T-helper 17 cell (primary cell): ENCODE measurements at places on chromosomes 6 and 20. TPM values are rescaled to one million over a fixed set of nuclear protein-coding genes. Genes with fewer than 3 reads are reported as not detected.

SLC4A11 gene
- 0.37 TPM for total RNA-seq

GRCh38 chr6:95417856-95418255 is 159.5 kb upstream of the MANEA start:
- H3K4me1 ChIP-seq = no peaks in the 10 kb centered on the region
- H3K4me3 ChIP-seq = no peak overlapping the region
- no peaks in the 10 kb centered on the region for H3K36me3 ChIP-seq
- no peak for DNase-seq
- H3K27me3 ChIP-seq = no peaks in the 10 kb centered on the region

DNA sequence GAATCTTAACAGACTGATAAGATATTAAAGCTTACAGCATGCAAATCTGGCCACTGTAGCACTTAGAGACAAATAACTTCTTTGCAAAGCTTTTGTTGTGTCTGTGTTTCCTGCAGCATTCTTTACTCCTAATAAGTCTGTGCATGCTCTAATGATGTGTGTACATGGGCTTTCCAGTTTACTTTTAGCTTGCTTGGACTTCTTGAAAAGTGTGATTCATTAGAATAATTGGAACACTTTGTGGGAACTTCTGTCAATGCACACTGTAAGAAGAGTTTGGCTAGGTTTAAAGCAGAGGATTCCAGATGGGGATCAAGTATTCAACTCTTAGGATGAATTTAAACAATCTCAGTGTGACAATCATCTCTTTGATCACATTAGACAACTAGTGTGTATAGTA is 22.1 kb upstream of the TINAG start:
- no peak overlapping the region for H3K4me3 ChIP-seq
- no peak for DNase-seq
- no peaks in the 10 kb centered on the region for H3K27me3 ChIP-seq
- no peaks in the 10 kb centered on the region for H3K4me1 ChIP-seq
- H3K36me3 ChIP-seq = no peaks in the 10 kb centered on the region

PHF3 gene
- 88.3 TPM for total RNA-seq

DOK5 gene
- total RNA-seq = not detected

- no peaks in the 10 kb centered on the region for H3K4me1 ChIP-seq
- H3K27me3 ChIP-seq = no peaks in the 10 kb centered on the region
- H3K4me3 ChIP-seq = no peak overlapping the region
- no peaks in the 10 kb centered on the region for H3K36me3 ChIP-seq
Measured at GRCh38 chr6:82144852-82145340, 102.6 kb downstream of the IBTK start.

ENPP3 gene
- 0.70 TPM for total RNA-seq

DNA sequence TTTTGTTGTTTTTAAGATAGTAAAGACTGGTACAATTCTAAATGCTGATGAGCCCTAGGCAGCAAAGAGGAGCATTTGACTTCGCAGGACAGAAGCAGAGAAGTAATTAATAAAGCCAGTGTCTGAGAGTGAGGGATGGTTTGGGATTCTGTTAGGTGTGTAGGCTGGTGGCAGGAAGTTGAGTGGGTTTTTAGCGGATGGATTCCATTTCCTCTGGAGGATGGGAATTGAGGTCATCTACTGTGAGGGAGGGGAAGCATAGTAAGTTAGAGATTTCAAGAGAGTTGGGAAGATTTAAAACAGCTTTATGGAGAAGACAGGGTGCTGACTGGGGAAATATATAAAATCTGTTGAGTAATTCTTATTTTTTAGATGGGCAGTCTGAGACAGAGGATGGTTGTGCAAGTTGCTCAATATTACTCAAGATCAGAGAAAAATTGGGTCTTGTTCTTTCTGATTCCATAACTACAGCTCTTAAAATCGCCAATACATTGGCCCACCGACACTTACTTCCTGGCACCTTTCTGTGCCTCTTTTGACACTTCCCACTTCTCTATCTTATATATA is 48.8 kb downstream of the PRL start:
- no peak overlapping the region for H3K4me3 ChIP-seq
- no peaks in the 10 kb centered on the region for H3K27me3 ChIP-seq
- no peaks in the 10 kb centered on the region for H3K4me1 ChIP-seq
- H3K36me3 ChIP-seq = no peaks in the 10 kb centered on the region

TOMM34 gene
- 9.2 TPM for total RNA-seq

- no peak overlapping the region for H3K4me3 ChIP-seq
- no peak overlapping the region for H3K27ac ChIP-seq
- DNase-seq = no peak
- H3K4me1 ChIP-seq = no peaks in the 10 kb centered on the region
- H3K36me3 ChIP-seq = no peaks in the 10 kb centered on the region
- peaks cover 8% of the 10 kb centered on the region for H3K27me3 ChIP-seq
Measured at GRCh38 chr6:4531406-4531805, 244.8 kb upstream of the CDYL start.

GRCh38 chr20:17963114-17963897 is 5.3 kb downstream of the SNX5 start:
- H3K36me3 ChIP-seq = peaks cover 2% of the 10 kb centered on the region
- DNase-seq = no peak
- H3K27ac ChIP-seq = peak overlapping the region; percentile 97

EYS gene
- not detected for total RNA-seq

GRCh38 chr20:46192376-46192944 is 74.3 kb downstream of the CD40 start:
- H3K27me3 ChIP-seq = peaks cover 18% of the 10 kb centered on the region
- H3K36me3 ChIP-seq = no peaks in the 10 kb centered on the region
- H3K4me3 ChIP-seq = no peak overlapping the region
- no peak for DNase-seq
- no peak overlapping the region for H3K27ac ChIP-seq
- H3K4me1 ChIP-seq = peaks cover 4% of the 10 kb centered on the region

PKIB gene
- 1.2 TPM for total RNA-seq
